ENCODE measurements at places on chromosomes 11 and 22. TPM values are rescaled to one million over a fixed set of nuclear protein-coding genes. Genes with fewer than 3 reads are reported as not detected.

DNA sequence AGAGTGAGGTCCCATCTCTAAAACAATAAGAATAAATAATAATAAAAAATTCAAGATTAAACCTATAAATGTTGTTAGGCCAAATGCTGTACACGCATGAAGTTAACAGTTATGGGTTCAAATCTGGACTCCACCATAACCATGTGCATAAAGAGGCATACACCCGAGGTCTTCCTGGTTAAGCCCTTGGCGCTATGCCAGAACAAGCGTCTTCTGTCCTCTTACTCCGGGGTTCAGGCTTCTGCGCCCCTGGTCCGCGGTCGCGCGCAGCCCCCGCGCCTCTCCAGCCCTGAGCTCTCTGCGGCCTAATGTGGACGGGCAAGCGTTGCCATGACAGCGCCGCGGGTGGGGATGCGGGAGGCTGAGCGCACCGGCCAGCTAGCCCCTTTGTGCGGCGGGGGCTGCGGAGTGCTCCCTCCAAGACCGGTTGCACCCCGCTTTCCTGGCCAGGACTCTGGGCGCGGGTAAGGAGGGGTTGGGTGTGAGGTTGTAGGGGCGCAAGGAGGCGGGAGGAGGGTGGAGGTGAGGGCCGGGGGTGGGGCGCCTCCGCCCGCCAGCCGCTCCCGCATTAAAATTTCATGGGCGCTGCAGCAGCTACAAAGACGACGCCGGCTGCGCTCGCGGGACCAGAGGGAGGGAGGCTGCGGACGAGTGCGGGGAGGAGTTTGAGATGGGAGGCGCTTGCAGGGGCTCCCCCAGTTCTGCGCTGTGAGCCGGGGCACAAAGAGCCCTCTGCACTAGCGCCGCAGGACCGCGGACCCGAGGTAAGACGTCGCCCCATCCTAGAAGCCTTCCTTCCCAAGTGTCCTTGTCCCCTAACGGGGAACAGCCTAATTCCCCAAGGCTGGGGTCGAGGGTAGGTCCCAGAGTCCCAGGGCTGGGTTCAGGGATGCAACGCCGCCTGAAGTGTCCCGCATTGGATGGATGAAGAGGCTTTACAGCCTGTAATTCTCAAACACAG, at the start of gene MIAT:
Gene MIAT, plus strand, starts transcription at position 698 of the 961 bp plus-strand sequence.
- DNase-seq = peak; percentile 87

GRCh38 chr11:61896665-61897386, 5.5 kb upstream of the FADS3 start:
- no peak for DNase-seq

DNA sequence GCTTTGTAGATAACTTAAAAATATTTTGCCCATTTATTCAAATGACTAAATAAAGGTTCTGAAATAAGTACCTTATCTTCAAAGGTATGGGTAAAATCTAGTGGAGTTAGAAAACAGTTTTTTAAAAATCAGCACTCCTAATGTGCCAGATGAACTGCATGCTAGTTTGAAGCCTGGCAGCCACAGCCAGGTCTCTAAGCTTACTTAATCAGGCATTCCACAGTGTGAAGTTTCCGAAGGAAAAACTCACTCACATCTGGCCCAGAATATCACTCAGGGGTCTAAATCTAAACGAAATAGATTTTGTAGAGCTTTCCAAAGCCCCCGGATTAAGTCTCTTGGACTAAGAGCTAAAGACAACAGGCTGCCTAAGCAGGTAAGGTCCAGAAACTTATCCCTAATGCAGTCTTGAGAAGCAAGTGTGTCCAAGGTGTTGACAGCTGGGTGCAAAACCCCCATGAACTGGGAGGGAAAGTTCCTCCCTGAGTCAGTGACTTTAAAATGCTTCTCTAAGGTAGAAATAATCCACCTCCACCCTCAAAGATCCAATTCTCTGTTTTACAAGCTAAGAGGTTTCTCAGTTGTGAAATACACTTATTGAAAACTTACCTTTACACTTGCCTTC, 157.6 kb downstream of the FCHSD2 start:
- DNase-seq = no peak

GRCh38 chr11:106925245-106925644, 93.0 kb downstream of the GUCY1A2 start:
- DNase-seq = no peak

DNA sequence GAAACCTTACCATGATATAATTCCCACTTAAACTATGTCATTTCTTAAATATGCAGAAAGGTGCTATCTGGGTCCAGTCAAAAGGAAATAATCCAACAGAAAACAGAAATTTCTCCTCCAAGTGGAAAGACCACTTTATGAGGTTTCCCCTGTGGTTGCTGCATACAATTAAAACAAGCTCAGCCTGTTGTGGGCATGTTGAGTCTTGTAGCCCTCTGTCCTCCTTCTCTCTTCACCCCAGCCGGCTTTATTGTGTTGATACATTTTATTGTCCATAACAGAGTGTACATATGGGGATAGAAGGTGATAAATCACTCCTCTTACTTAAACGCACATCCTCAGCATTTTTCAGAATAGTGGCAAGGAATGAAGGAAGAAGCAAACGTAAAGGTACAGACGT, 126.0 kb upstream of the MTNR1B start:
- DNase-seq = no peak

GRCh38 chr22:50296658-50297490, 10.6 kb downstream of the PLXNB2 start:
- DNase-seq = no peak

GRCh38 chr11:19263333-19263732, 22.6 kb upstream of the E2F8 start:
- DNase-seq = no peak

- DNase-seq = no peak
Measured at GRCh38 chr11:38680166-38680565, 2082.1 kb upstream of the RAG2 start.

DNA sequence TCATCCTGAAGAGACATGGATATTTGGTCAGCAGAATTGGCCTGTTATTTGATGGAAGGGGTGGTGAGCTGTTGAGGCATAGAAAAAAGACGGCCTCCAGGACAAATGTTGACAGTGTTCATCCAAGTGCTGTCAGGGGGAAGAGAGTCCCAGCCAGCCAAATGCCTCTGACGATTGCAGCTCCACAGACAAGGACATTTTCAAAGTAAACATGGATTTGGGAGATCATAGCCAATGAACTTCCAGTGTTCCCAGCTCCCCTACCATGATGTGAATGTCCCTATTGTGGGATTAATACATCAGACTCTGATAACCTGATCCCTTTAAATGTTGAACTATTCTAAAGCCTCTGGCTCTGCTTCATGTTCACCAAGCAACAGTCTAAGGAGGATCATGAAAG, 31.2 kb upstream of the PSMA1 start:
- DNase-seq = no peak

DNA sequence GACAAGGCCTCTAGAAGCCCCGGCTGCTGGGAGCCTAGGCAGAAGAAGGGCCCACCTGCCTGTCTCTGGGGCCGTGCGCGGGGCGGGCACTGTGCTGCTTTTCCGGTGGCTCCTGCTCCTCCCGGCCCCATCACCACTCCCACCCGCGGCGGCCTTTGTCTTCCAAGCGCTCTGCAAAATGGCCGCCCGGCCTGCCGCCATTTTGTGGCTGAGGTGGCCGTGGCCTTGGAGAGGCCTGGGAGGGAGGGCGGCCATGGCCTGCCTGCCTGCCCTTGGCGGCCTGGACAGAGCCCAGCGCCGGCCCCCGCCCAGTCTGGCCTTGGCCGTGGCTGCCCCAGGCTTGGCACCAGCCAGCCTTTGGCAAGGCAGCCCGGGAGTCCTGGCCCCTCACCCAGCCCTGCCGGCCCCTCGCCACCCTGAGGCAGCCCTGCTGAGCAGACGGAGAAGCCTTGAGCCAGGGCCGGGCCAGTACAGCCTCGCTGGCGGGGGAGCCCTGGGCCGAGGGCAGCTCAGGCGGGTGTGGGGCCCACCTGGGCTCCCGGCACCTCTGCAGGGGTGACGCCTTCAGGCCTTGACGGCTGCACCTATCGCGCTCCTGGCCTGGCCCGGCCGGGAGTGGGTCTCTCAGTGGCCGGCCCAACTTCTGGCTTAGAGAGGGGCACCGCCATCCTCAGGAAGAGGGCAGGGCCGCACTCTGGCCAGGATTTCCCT, 46.0 kb upstream of the PPARA start:
- DNase-seq = no peak

KCNE3 gene
- total RNA-seq = not detected

OR52I1 gene
- total RNA-seq = not detected

PARVA gene
- total RNA-seq = not detected

PHF21B gene
- 0.68 TPM for total RNA-seq

MUC15 gene
- total RNA-seq = not detected

SLC22A9 gene
- not detected for total RNA-seq

PTPN5 gene
- total RNA-seq = not detected
